AG09319 (cell line): ENCODE measurements at places on chromosomes 13 and 19.
A peak's percentile ranks its signal among the peaks of the same experiment; 100 is the strongest.

- no peak for DNase-seq
These were observed 41.0 kb upstream of the SIAH3 start for GRCh38 chr13:45892513-45892912.

- no peak for DNase-seq
These were observed 155.5 kb downstream of the PCCA start for GRCh38 chr13:100244431-100244830.

- no peak for DNase-seq
These were observed 46.4 kb downstream of the VWA8 start for GRCh38 chr13:41914552-41914951.

- no peak for DNase-seq
These were observed 51.4 kb downstream of the VWA8 start for GRCh38 chr13:41909506-41909905.

DNA sequence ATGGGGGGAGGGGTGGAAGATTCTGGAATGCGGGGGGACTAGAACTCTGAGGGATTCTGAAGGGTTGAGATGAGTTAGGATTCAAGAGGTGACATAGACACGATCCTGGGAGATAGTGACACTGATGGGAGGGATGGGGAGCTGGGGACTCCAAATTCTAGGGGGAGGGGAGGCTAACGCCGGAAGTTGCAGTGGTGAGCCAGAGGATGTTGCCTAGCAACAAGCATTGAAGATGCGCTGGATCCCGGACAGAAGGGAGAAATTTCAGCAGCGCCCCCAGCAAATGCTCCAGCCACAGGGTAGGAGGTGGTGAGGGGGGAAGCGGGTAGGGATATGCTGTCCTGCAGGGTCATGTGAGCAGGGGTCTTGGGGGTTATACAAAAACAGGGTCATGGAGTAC lies 6.9 kb upstream of the LTBP4 start:
- DNase-seq = no peak

DNA sequence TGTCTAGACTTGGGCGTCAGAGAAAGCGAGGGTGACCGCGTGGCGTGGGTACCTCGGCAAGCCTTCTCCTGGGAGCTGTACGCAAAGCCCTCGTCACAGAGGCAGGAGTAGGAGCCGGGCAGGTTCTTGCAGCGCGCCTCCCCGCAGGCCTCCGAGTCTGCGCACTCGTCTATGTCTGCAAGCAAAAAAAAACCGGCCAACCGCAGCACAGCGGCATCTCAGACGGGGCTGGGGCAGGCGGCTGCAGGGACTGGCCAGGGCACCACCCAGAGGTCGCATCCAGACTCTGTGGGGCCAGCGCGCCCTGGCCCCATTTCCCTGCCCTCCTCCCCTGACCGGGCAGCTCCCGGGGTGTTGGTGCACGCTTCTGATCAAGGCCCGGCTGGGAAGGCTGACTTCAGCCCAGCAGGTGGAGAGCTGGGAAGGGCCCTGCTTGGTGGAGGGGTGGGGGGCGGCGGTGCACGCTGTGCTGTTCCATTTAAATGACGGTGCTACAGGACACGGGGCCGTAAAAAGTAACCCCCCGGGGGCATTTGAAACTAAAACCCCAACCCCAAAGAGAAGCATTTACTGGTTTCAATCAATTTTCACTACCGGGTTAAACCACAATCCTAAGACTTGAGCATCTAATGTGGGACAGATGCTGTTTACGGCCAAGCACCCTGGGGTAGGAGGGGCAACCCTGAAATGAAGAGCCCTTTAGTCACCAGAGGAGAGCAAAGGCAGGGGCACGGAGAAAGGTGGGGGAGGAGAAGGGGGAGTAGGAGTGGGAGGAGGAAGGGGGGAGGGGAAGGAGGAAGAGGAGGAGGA lies 28.2 kb downstream of the GAS6 start:
- DNase-seq = peak; percentile 54

DNA sequence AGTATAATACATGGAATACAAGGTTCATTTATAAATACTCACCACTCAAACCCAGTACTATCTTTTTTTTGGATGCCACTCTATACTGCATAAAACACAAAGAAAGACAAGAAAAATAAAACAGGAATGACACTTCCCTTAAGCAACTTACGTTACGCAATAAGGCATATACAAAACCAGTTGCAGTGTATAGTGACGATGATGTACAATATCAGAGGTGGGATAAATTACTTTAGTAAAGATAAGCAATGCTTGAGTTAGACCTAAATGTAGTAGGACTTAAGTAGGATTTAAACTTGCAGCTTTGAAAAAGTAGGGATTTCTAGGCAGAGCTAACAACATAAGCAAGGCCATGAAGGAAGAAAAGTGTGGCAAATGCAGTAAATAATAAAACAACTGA lies 374.9 kb downstream of the SPRY2 start:
- no peak for DNase-seq

DNA sequence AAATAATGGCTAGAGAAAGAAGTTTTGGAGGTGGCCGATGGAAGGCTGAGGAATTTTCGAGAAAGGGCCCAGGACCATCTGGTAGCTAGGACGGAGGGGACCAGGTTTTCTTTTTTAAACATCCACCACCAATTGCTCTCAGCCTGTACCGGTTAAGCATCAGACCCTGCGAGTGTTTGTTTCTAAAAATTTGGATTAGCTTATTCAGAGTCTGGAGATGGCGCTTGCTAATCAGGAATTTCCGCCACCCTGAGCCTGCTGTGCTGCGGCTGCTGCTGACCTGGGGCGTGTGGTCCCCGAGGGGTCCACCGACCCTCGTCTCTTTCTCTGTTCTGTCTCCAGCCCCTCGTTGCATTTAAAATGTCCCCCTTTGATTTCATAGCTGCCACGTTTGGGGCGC lies 2.0 kb downstream of the UHRF1 start:
- no peak for DNase-seq

DNA sequence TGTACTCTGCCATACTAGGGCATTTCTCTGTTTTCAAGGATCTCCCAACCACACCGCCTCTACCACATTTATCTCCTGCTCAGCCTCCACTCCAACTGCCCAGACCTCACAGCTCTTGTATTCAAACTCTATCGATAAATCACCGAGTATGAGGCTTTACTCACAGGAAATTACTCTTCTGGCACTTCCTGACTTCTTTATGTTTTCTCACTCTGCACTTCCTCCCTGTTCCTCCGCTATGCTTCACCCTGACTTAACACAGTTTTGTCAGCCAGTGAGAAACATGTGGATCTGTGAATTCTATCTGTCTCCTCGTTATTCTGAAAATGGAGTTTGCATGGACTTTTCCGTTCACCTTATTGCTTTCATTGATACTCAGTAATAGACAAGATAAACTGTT lies 2.6 kb upstream of the CARD8 start:
- no peak for DNase-seq

DNA sequence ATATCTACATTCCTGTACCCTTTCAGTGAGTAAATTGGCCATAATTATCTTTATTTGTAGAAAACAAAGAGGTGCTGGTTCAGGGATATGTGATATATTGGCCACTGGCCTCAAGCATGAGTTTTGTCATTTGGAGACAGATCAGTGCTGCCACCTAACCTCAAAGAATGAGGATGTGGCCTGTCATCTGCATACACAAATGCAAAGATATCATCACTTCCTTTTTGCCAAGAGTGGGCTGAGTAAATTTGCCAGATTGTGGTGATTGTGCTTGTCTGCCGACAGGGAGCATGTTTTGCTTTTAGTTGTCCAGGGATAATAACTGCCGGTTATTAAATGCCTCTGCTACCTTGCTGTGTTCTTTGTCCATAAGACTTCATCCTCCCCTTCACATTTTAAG lies 44.2 kb downstream of the WASF3 start:
- DNase-seq = no peak

- no peak for DNase-seq
These were observed at the start of gene DNAJB1 for GRCh38 chr19:14517840-14518505. Gene DNAJB1 (minus strand): TSS chr19:14518397. CDS start chr19:14518349, 48 bp downstream.

- DNase-seq = no peak
These were observed 35.6 kb upstream of the ZNF507 start for GRCh38 chr19:32309711-32310390.

DNA sequence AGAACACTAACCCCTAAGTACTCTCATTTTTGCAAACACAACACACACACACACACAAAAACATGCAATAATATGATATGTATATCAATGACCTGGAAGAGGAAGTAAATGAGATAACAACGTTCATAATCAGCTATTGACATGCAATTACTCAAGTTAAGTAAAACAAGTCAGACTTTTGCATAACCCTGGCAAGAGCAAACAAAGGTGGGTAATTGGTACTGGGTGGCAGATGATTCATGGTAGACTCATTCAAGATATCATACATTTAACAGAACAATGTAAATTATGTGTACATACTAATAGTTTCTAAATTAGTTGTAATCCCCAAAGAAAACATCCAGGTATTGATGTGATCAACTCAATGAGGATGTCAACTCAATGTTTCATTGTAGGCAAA lies 508.8 kb downstream of the DACH1 start:
- DNase-seq = no peak

GRCh38 chr19:14795078-14795721 lies 16.8 kb upstream of the ADGRE2 start:
- no peak for DNase-seq

GRCh38 chr19:41386442-41386841 lies 10.1 kb downstream of the TMEM91 start:
- no peak for DNase-seq

DNA sequence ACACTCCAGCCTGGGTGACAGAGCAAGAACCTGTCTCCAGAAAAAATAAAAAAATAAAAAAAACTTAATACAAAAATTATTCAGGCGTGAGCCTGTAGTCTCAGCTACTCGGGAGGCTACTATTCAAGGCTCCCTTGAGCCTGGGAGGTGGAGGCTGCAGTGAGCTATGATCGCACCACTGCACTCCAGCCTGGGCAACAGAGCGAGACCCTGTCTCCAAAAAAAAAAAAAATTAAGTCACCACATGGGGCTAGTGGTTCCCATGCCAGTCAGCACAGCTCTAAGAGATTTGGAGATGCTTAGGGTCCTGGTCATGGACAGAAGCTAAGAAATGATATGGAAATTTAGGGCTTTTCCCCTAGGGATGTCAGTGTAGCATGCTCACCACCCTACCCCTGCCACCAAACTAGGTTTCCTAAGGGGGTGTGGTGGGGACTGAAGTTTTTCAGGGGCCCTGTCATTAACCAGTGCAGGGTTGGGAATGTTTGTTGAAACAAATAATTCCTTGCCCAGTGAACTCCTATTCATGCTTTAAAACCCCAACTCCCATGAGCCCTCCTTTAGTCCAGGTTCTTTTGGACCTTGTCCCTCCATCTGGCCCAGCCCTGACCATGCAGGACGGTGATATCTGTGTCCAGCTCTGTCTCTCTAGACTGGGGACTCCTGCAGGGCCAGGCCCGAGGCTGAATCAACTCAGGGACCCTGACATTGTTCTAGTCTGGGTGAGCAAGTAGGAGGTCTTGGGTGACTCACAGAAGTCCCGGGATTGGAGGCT lies 1.8 kb downstream of the FCHO1 start:
- no peak for DNase-seq

- no peak for DNase-seq
These were observed 703 bp downstream of the SLC17A7 start for GRCh38 chr19:49440439-49441209.

DNA sequence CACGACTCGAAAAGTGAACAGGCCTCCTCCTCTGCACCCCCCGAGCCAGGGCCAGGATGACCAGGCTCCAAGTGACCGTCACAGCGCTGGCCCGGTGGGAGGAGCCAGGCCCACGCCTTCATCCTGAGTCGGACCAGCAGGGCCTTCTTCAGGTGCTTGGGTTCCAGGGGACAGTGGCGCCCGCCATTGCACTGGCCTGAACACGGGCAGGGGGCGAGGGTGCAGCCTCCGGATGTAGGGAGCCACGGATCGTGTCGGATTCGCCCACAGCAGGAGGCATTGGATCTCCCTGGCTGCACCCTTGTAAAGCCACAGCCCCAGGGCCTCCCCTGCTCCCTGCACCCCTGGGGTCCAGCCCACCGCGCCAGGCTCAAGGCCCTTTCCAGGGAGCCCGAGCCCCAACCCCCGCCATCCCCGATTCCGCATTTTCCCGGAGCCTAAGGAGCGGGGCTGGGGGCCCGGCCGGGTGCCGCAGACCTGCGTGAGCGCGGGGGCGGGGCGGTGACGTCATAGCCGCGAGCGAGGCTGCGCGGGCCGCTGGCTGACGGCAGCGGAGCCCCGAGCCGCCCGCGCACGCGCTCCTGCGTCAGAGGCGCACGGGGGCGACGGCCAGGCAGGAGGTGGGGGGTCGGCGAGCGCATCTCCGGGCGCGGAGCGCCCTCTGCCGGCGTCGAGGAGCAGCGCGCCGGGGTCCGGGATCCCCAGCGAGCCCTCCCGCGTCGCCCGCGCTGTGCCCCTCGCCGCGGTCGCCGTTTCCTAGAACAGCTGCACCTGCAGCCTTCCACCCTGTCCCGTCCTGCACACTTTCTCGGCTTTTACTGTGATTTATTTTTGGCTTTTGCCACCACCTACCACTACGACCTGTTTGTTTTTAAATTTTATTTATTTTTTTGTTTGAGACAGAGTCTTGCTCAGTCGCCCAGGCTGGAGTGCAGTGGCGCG lies 1.5 kb upstream of the ATP5F1D start:
- peak; percentile 77 for DNase-seq

DNA sequence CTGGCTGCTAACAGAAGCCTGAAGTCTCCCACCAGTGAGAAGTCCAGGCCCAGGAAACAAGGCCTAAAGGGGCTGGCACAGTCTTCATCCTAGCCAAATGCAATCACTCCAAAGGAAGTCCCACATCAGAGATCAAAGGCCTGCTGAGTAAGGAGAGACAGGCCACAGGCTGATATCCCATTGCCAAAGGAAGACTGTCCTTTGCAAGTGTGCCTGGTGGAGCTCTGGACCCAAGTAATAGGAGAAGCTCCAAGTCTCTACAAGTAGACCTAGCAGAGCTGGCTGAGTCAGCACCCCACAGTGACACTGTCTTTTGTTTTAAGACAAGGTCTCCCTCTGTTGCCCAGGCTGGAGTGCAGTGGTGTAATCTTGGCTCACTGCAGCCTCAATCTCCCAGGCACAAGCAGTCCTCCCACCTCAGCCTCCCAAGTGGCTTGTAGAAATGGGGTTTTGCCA lies 4.5 kb downstream of the DBP start:
- DNase-seq = no peak

GRCh38 chr19:54029301-54029700 lies 34.4 kb downstream of the VSTM1 start:
- no peak for DNase-seq

- no peak for DNase-seq
These were observed 42.6 kb downstream of the ZNF527 start for GRCh38 chr19:37413313-37414084.
